ENCODE measurements at places on chromosomes 11 and 22. TPM values are rescaled to one million over a fixed set of nuclear protein-coding genes. Genes with fewer than 3 reads are reported as not detected.

Gene TEX54
- total RNA-seq, result not detected

Gene SERPING1
- 31.2 TPM for total RNA-seq

Gene EIF1AD
- total RNA-seq, result 34.6 TPM

Gene CEP126
- total RNA-seq, result 17.2 TPM

Gene KIRREL3
- total RNA-seq, result 9.6 TPM
